ENCODE measurements at places on chromosomes 4 and X. TPM values are rescaled to one million over a fixed set of nuclear protein-coding genes. Genes with fewer than 3 reads are reported as not detected.

The PDCL2 gene
- total RNA-seq: not detected

The QRFPR gene
- total RNA-seq: 0.62 TPM

The CXCL6 gene
- total RNA-seq: 0.51 TPM

The ALB gene
- not detected for total RNA-seq

The PCSK1N gene
- total RNA-seq: 2.5 TPM

The GAB1 gene
- total RNA-seq: 49.6 TPM

The RHOXF1 gene
- not detected for total RNA-seq

The MAP3K15 gene
- total RNA-seq: 0.41 TPM

The TEX13D gene
- not detected for total RNA-seq

The FDCSP gene
- total RNA-seq: not detected

The SRPK3 gene
- 81.4 TPM for total RNA-seq

The MAGEA1 gene
- not detected for total RNA-seq

The INTU gene
- 14.8 TPM for total RNA-seq

The SNCA gene
- total RNA-seq: 17.7 TPM

The NRK gene
- total RNA-seq: 256 TPM

The TLL1 gene
- 11.9 TPM for total RNA-seq

The CT45A10 gene
- not detected for total RNA-seq

The OTC gene
- not detected for total RNA-seq

The CT55 gene
- total RNA-seq: not detected

The CXCL11 gene
- total RNA-seq: not detected

The KIAA1210 gene
- total RNA-seq: 0.10 TPM

The CSN1S1 gene
- not detected for total RNA-seq

The NSD2 gene
- total RNA-seq: 71.3 TPM

The DCAF4L1 gene
- not detected for total RNA-seq

The ASIC5 gene
- not detected for total RNA-seq

The HS6ST2 gene
- total RNA-seq: 29.1 TPM

The ADRA2C gene
- total RNA-seq: 0.92 TPM

The YY2 gene
- total RNA-seq: 0.92 TPM

The MAGEE1 gene
- total RNA-seq: 2.7 TPM

The TRIM61 gene
- total RNA-seq: 4.2 TPM

The DRP2 gene
- total RNA-seq: 2.1 TPM

The KLKB1 gene
- total RNA-seq: 1.2 TPM

The PDZD4 gene
- 4.1 TPM for total RNA-seq

The C1QTNF7 gene
- 15.3 TPM for total RNA-seq

The NDNF gene
- total RNA-seq: 51.1 TPM

The STOX2 gene
- 37.6 TPM for total RNA-seq

The ZNF732 gene
- total RNA-seq: 4.3 TPM

The NAT8L gene
- 0.51 TPM for total RNA-seq

The CT45A6 gene
- total RNA-seq: not detected

The SPIN4 gene
- total RNA-seq: 9.8 TPM

The RBMXL3 gene
- not detected for total RNA-seq

The PNMA6F gene
- not detected for total RNA-seq

The ENAM gene
- 1.7 TPM for total RNA-seq

The CSAG2 gene
- total RNA-seq: not detected

The DUSP9 gene
- total RNA-seq: not detected

The GAGE1 gene
- total RNA-seq: not detected
